ENCODE measurements at places on chromosomes 6 and 20. TPM values are rescaled to one million over a fixed set of nuclear protein-coding genes. Genes with fewer than 3 reads are reported as not detected.

PNPLA1 gene
- 0.19 TPM for total RNA-seq

CGA gene
- not detected for total RNA-seq

FAM162B gene
- total RNA-seq, result 4.3 TPM

GRIK2 gene
- 0.82 TPM for total RNA-seq

TCP1 gene
- 130 TPM for total RNA-seq

HSPA1A gene
- 133 TPM for total RNA-seq

SIGLEC1 gene
- total RNA-seq, result 20.2 TPM

PDCD2 gene
- total RNA-seq, result 49.8 TPM

LST1 gene
- 31.5 TPM for total RNA-seq

FYN gene
- 52.4 TPM for total RNA-seq

EBF4 gene
- 10.2 TPM for total RNA-seq

RUNX2 gene
- 4.7 TPM for total RNA-seq

OR2B6 gene
- total RNA-seq, result not detected

ARMC12 gene
- total RNA-seq, result 0.47 TPM

FLRT3 gene
- 70.3 TPM for total RNA-seq

NHLRC1 gene
- total RNA-seq, result 2.0 TPM

SEL1L2 gene
- total RNA-seq, result not detected

TNFRSF6B gene
- 64.5 TPM for total RNA-seq

MRAP2 gene
- 5.0 TPM for total RNA-seq

RIN2 gene
- total RNA-seq, result 109 TPM

RBL1 gene
- 6.5 TPM for total RNA-seq

PHACTR3 gene
- 12.3 TPM for total RNA-seq

CLIC5 gene
- 7.4 TPM for total RNA-seq

TMEM242 gene
- 14.2 TPM for total RNA-seq

ZNF391 gene
- total RNA-seq, result 5.4 TPM

NFKBIE gene
- total RNA-seq, result 19.0 TPM

GPSM3 gene
- 28.1 TPM for total RNA-seq

TAF11 gene
- 21.1 TPM for total RNA-seq

IL17F gene
- total RNA-seq, result not detected

C4B gene
- 596 TPM for total RNA-seq

RALY gene
- 119 TPM for total RNA-seq

RSPH4A gene
- total RNA-seq, result 1.8 TPM

CAGE1 gene
- total RNA-seq, result not detected

TOMM6 gene
- 150 TPM for total RNA-seq

DNAH8 gene
- 0.50 TPM for total RNA-seq

BTBD9 gene
- total RNA-seq, result 29.9 TPM

SLC22A1 gene
- total RNA-seq, result 2.3 TPM

Measured in kidney (tissue), 22 donors.